ENCODE measurements at places on chromosomes 11 and 22. TPM values are rescaled to one million over a fixed set of nuclear protein-coding genes. Genes with fewer than 3 reads are reported as not detected.

The EMID1 gene
- total RNA-seq, result 13.2 TPM

The APOBEC3H gene
- not detected for total RNA-seq

The RIC3 gene
- 17.8 TPM for total RNA-seq

The BARX2 gene
- not detected for total RNA-seq

The LGALS1 gene
- 58.7 TPM for total RNA-seq

DNA sequence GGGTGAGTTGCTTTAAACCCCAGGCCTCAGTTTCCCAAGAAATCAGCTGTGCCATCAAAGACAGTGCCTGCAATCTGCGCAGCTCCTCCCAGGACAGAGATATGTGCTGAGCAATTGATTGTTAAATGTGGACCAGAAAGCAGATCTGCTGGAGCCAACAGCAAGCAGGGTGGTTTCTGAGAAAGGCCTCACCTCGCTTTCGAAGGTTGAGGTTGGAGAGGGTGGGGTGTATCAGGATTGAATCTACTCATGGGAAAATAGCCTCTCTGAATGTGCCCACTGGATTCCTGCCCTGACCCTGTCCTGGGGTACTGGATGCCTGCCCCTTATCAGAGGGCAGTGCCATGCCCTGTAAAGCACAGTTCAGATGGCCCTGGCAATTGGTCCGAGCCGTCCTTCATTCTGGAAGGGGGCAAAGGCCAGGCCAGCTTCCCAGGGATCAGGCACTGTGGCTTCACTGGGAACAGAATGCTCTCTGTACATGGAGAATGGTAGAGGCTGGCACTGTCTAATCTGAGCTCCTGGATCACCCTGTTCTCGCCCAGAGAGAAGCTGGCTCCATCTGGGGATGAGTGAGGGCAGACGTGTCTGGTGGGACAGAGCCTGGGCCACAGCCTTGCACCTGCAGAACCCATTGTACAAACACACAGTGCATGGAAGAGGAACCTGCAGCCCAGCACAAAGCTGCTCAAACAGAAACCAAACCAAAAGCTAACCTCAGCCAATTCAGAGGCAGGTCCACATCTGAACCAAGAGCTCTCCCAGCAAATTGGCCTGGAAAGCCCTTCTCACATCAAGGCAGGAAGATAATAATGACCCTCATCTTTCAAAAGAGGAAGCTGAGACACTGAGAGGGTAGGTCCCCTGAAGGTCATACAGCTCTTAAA is 15.2 kb downstream of the DHCR7 start:
- no peaks in the 10 kb centered on the region for H3K4me1 ChIP-seq
- no peak for DNase-seq
- H3K36me3 ChIP-seq, result peaks cover 13% of the 10 kb centered on the region
- no peak overlapping the region for H3K27ac ChIP-seq

DNA sequence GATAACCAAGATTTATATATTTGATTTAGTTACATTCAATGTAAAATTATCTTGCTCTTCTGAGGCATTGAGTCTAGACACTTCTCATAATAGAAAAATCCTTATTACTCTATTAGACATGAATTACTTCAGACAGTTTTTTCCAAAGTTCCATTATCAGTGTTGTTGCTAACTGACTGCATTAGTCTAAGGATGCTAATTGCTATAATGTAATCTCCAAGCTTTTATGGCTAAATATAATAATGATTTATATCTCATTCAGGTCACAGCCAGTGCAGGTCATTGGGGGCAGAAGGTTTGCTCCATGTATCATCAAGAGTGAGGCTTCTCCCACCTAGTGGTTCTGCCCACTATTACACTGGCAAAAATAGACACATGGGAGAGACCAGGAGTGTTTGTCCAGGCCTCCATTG is 377.2 kb upstream of the DDI1 start:
- H3K27ac ChIP-seq, result no peak overlapping the region
- no peaks in the 10 kb centered on the region for H3K36me3 ChIP-seq
- H3K4me3 ChIP-seq, result no peak overlapping the region

- peaks cover 8% of the 10 kb centered on the region for H3K4me1 ChIP-seq
- peak overlapping the region; percentile 85 for H3K4me3 ChIP-seq
- peak; percentile 60 for DNase-seq
- no peak overlapping the region for H3K27ac ChIP-seq
- peaks cover 35% of the 10 kb centered on the region for H3K27me3 ChIP-seq
Measured at GRCh38 chr11:34356576-34356912, 1.3 kb downstream of the ABTB2 start.

- H3K27me3 ChIP-seq, result no peaks in the 10 kb centered on the region
- DNase-seq, result no peak
- no peak overlapping the region for H3K4me3 ChIP-seq
- no peak overlapping the region for H3K27ac ChIP-seq
- no peaks in the 10 kb centered on the region for H3K36me3 ChIP-seq
Measured at GRCh38 chr11:103413266-103413888, 304.2 kb downstream of the DYNC2H1 start.

GRCh38 chr11:105049481-105049880 is 4.3 kb upstream of the CARD16 start:
- DNase-seq, result no peak
- no peaks in the 10 kb centered on the region for H3K36me3 ChIP-seq
- no peaks in the 10 kb centered on the region for H3K27me3 ChIP-seq
- H3K4me1 ChIP-seq, result no peaks in the 10 kb centered on the region
- no peak overlapping the region for H3K4me3 ChIP-seq

DNA sequence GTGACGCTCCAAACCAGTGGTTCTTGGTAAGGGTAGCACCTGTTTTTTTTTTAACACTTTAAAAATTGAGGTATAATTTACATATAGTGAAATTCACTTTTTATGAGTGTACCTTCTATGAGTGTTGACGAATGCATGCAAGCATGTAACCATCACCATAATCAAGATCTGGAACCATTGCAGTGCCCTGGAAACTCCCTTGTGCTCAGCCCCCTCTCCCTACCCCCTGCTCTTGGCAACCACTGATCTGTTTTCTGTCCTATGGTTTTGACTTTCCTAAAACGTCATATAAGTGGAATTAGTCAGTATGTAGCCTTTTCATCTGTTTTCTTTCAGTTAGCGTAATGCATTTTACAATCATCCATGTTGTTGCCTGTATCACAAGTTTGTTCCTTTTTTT is 212.2 kb downstream of the GRIK4 start:
- no peak overlapping the region for H3K27ac ChIP-seq
- H3K27me3 ChIP-seq, result no peaks in the 10 kb centered on the region
- H3K36me3 ChIP-seq, result no peaks in the 10 kb centered on the region
- no peak for DNase-seq

- no peak overlapping the region for H3K27ac ChIP-seq
- DNase-seq, result peak; percentile 30
- H3K4me1 ChIP-seq, result no peaks in the 10 kb centered on the region
- H3K4me3 ChIP-seq, result no peak overlapping the region
- no peaks in the 10 kb centered on the region for H3K36me3 ChIP-seq
- H3K27me3 ChIP-seq, result peaks cover 46% of the 10 kb centered on the region
Measured at GRCh38 chr22:29722587-29722986, 2.8 kb downstream of the CABP7 start.

DNA sequence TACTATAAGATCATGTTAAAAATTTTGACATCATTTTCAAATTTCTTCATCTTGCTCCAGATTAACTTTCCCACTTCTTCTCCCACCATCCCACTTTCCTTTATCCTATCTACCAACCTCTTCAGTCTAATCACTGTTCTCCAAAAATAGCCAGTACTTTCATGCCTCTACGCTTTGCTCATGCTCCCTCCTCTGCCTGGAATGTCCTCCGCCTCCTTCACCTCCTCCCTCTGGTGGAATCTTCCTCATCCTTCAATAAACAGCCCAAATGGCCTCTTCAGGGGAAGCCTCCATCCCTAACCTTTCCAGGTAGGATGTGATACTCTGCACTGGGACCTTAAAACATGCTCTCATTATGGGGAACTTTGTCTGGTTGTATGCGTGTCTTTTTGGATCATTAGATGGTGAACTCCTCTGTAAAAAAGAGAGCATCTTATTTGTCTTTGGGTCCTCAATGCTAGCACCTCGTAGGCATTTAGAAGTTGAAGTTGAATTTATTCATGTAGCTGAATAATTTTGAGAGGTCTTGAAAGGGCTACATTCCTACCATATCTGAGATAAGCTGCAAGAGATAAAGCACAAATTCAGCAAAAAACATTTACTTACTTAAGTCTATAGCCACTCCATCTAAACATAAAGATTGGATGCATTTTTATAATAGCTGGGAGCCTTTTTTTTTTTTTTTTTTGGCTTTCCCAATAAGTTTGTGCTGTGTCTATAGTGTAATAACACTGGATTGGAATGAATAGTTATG is 8.0 kb upstream of the CSRP3 start:
- peak; percentile 32 for DNase-seq
- no peak overlapping the region for H3K27ac ChIP-seq
- no peaks in the 10 kb centered on the region for H3K36me3 ChIP-seq
- no peaks in the 10 kb centered on the region for H3K4me1 ChIP-seq
- no peak overlapping the region for H3K4me3 ChIP-seq
- no peaks in the 10 kb centered on the region for H3K27me3 ChIP-seq

DNA sequence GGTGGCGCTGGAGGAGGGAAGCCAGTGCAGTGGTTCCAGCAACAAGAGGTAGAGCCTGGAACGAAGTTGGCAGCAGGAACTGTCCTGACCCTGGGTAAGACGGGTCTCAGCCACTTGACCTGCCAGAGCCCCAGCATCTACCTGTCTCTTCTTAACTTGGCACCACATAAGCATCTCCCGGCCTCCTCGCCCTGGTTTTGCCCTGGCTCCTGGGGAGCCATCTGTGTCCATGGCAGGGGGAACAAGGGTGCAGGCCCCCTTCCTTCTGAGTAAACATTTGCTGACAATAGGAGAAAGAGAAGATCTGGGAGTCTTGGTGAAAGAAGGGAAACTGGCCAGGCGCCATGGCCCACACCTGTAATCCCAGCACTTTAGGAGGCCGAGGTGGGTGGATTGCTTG is 12.8 kb downstream of the P2RY2 start:
- H3K4me1 ChIP-seq, result peaks cover 12% of the 10 kb centered on the region
- H3K27me3 ChIP-seq, result no peaks in the 10 kb centered on the region
- H3K4me3 ChIP-seq, result no peak overlapping the region
- no peak overlapping the region for H3K27ac ChIP-seq
- H3K36me3 ChIP-seq, result no peaks in the 10 kb centered on the region
